ENCODE measurements at places on chromosomes 5 and 9.

GRCh38 chr5:74575741-74576538 lies 64.6 kb downstream of the ENC1 start:
- DNase-seq = no peak

DNA sequence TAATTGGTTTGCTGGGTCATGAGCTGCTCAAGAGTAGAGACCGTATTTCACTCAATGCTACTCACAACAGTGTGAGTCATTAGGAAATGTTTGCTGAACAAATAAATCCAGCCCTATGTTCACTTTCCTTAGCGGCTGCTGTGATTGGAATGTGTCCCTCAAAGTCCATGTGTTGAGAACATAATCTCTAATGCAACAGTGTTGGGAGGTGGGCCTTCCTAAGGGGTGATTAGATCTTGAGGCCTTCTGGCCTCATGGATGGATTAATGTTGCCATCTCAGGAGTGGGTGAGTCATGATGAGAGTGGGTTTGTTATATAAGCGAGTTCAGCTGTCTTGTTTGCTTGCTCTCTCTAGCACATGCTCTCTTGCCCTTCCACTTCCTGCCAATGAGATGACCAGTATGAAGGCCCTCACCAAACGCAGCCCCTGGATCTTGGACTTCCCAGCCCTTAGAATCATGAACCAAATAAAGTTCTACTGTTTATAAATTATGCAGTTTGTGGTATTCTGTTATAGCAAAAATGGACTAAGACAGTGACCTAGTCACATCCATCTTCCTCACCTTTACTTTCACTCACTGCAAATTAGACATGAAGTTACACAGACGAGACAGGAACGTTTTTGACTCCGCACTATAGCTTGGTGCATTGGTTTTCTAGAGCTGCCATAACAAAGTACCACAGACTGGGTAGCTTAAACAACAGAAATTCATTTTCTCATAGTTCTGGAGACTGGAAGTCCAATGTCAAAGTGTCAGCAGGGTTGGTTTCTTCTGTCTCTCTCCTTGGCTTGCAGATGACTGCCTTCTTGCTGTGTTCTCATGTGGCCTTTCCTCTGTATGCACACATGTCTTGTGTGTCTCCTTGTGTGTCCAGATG lies 50.9 kb upstream of the FAM169A start:
- DNase-seq = no peak

- no peak for DNase-seq
Observed at GRCh38 chr5:143235423-143235822, 168.1 kb downstream of the NR3C1 start.

GRCh38 chr9:6758248-6758497 lies 400 bp downstream of the KDM4C start:
- DNase-seq = no peak

GRCh38 chr5:9468060-9468388 lies 77.9 kb downstream of the SEMA5A start:
- DNase-seq = no peak

DNA sequence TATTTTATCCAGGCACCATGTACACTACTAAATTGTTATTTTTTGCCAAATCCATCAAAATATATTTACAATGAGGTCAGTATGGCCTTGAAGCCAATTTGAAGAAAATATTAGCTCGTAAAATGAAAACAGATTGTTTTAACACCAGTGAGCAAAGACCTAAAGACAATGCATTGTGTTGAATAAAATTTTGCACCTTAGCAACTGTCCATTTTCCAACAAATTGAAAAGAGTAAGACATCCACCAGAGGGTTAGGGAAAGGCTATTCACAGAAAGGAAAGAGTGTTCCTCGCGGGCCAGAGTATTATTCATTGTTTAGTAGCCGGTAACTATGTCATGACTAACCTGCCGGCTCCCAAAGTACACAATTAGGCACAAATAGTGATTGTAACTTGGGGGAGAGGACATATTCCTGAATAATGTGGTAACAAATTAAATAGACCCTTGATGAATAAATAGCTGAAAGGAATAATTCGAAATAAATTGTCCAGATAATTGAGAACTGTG lies 213.3 kb downstream of the DNAH5 start:
- no peak for DNase-seq

DNA sequence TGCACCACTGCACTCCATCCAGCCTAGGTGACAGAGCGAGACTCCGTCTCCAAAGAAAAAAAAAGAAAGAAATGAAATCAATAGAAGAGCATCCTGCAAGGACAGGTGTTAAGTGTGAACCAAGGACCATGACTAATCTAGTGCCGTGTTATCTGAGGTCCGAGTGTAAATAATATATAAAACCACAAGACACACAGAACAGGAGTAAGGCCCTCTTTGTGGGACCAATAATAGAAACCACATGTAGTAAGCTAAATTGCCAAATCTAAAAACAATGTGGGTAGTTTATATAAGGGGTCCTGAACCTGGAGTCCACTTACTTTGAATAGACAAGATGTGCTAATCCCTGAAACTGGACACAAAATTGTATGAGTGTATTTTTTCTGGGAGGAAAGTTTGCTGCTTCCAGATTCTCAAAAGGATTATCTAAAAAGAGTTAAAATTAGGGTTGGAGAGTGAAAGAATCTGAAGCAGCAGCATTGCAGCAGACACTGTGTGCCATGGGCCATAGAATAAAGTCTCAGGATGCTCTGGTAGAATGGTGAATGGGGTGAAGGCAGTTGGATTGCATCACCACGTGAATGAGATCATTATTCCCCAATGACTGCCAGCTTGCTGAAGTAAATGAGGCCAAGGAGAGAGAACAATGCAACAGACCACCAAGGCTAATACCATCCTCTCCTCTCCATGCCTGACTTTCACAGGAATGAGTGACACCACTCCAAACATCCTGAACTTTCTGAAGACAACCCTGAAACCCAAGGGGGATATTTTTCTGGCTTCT lies 222.7 kb downstream of the DCP2 start:
- DNase-seq = no peak

GRCh38 chr5:1789834-1790471 lies 9.7 kb downstream of the MRPL36 start:
- no peak for DNase-seq

- no peak for DNase-seq
Observed at GRCh38 chr9:112787978-112788377, 37.4 kb downstream of the SNX30 start.

GRCh38 chr5:113427871-113428574 lies 6.8 kb downstream of the TSSK1B start:
- no peak for DNase-seq
